ENCODE measurements at places on chromosomes 16 and 17.

- no peak for DNase-seq
Measured at GRCh38 chr17:57486882-57487301, 230.6 kb downstream of the MSI2 start.

- DNase-seq, result no peak
Measured at GRCh38 chr17:80826346-80826954, 165.2 kb upstream of the CHMP6 start.

DNA sequence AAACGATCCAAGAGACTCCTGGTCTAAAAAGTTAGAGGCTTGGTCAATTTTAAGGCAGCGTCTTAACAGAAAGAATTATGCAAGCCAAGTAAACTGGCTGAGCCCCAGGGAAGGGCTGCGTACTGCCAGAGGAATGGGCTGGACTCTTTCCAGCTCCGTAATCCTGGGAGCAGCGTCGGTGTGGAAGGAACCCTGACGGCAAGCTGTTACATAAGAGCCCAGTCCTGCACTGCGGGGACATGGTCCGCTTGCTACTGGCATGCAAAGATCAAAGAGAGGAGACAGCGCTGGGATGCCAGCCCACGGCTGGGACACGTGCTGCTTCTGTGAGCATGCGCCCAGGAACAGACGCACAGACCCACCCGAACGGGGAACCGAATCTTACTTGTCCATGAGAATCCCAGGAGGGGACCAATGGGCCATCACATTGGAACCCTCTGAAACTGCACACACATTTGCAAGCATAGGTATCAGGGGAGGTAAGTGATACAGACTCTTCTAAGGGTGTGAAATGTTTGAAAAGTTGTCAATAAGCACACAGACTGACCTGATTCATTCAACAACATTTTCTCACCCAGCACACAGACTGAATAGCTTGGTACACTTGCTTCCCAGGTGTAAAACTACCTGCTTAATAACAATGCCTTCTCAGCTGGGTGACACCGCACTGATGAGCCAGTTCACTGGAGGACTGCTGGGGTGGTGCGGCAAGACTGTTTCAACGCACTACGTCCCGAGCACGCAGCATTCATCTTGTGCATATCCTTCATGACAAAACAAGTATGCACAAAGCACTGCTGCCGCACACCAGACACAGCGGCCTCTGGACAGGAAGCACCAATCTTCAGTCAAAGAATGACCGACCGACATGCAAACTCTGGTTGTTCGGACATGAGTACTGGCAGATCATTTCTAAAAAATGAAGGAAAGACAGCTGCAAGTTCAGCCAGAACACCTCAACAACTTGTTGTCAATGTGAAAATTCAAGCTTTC is 94.9 kb downstream of the ANKRD11 start:
- no peak for DNase-seq

DNA sequence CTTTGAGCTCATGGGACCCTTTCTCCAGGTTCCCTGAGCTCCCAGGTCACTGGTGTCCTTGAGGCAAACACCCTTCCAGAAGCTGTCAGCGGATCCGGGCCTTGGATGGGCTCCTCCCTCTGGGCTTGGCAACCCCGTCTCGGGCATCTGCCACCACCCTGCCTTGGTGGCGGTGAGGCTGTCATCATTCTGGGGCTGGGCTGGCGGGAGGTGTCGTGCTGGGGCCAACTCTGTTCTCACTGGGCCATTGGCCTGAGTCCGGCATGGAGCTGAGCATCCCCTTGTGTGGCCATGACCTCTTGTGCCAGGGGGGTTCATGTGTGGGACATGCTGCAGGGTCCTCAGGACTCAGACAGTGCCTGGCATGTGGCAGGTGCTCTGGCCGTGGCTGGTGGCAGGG is 197.6 kb downstream of the LAT start:
- DNase-seq, result no peak

GRCh38 chr17:37847102-37847501 is 77.1 kb upstream of the TBC1D3K start:
- DNase-seq, result no peak

DNA sequence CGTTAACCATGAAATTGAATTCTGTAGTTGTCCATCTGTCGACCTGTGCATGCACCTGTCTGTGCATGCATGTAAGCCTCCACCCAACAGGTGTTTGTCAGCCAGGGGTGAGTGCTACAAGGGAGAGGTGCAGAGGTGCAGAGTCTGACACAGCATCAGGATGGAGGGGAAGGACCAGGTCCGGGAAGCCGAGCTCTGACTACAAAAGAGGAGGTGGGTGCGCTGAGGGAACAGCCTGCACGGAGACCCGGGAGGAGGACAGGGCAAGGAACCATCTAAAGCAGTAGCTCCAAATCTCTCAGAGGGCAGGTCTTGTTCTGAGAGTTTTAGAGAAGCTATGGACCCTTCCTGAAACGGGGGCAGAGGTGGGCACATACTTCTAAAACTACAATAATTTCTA is 54.1 kb downstream of the B9D1 start:
- no peak for DNase-seq

Data from stimulated activated CD8-positive, alpha-beta memory T cell treated with anti-CD3 and anti-CD28 coated beads, Interleukin-2, amount 100 ng/mL, for 48 hours (primary cell).